ENCODE measurements at places on chromosomes 1 and 21.

DNA sequence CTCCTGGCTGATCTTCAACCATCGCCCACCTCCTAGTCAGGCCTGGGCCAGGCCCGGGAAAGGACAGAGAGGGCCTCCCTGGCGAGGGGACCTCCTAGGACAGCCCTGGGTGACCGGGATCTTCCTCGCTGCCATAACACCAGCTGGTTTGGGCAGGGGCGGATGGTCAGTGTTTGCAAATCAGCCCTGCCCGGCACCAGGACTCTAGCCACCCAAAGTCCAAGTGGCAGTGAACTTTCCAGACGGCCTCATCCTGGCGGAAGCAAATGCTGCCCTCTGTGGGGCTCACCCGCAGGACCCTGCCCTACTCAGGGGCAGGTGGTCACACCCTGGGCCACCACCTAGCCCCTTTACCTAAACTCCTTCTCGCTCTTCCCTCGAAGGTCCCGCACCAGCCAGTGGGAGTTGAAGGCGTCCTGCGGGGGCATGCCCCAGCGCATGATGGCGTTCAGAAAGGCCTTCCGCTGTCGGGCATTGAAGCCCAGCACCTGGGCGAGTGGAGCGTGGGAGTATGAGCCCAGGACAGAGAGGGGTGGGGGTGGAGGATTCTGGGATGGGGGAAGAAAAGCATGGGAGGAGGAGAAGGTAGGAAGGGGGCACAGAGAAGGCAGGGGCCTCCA is 55.3 kb downstream of the CHD5 start:
- no peak for DNase-seq
- H3K27ac ChIP-seq = no peak overlapping the region
- no peaks in the 10 kb centered on the region for H3K36me3 ChIP-seq
- no peak overlapping the region for H3K4me3 ChIP-seq
- H3K4me1 ChIP-seq = no peaks in the 10 kb centered on the region

- no peak overlapping the region for H3K4me3 ChIP-seq
- H3K27me3 ChIP-seq = no peaks in the 10 kb centered on the region
- no peak for DNase-seq
- H3K36me3 ChIP-seq = no peaks in the 10 kb centered on the region
Observed at GRCh38 chr21:43268086-43268803, 99.4 kb downstream of the CRYAA start.

DNA sequence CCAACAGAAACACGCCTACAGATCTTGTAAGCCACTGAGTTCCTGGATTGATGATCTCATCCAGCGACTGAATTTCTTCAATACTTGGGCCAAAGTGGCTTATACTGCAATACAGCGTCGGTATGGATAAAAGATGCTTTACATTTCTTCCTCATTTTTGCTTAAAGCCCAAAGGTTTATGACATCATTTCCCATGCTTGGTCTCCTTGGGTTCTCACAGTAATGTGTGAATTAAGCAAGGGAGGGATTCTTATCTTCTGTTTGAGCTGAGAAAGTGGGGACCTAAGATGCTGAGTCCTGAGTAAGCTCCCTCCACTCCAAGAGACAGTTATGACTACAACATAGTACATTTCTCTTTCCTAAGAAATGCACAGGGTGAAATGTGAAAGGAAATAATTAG is 39.5 kb downstream of the LBR start:
- H3K4me1 ChIP-seq = no peaks in the 10 kb centered on the region
- H3K27ac ChIP-seq = no peak overlapping the region
- no peaks in the 10 kb centered on the region for H3K36me3 ChIP-seq
- H3K27me3 ChIP-seq = no peaks in the 10 kb centered on the region
- no peak overlapping the region for H3K4me3 ChIP-seq

- H3K4me3 ChIP-seq = no peak overlapping the region
- no peak for DNase-seq
- H3K27me3 ChIP-seq = no peaks in the 10 kb centered on the region
- no peaks in the 10 kb centered on the region for H3K4me1 ChIP-seq
Observed at GRCh38 chr1:47584249-47584648, 146.4 kb downstream of the FOXD2 start.

DNA sequence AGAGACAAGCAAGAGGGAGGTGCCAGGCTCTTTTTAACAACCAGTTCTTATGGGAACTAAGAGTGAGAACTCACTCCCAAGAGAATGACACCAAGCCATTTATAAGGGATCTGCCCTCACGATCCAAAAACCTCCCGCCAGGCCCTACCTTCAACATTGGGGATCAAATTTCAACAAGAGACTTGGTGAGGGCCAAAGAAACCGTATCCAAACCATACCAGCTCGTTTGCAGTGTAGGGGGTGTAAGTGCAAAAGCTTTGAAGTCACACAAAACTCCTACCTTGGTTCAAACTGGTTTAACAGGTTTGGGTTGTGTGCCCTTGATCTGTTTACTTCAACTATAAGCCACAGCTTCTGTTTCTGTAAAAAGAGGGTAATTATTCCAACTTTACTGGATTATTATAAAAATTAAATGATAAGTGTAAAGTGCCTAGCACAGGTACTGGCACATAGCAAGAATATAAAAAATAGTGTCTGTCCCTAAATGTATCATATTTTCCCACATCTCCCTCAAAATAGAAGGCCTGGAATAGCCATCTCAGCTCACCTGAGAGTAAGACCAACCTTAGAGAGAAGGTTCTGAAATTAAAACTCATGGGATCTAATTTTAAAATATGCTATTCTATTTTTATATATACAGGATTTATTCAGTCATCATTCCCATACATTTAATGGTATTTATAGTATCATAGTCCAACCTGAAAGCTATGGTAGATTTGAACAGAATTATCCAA is 7.0 kb upstream of the USP25 start:
- H3K27me3 ChIP-seq = no peaks in the 10 kb centered on the region
- peaks cover 17% of the 10 kb centered on the region for H3K4me1 ChIP-seq
- peak overlapping the region; percentile 81 for H3K27ac ChIP-seq
- H3K36me3 ChIP-seq = no peaks in the 10 kb centered on the region

GRCh38 chr1:209435654-209436566 is 147.6 kb upstream of the CAMK1G start:
- peak; percentile 85 for DNase-seq
- peaks cover 45% of the 10 kb centered on the region for H3K4me1 ChIP-seq
- H3K27me3 ChIP-seq = no peaks in the 10 kb centered on the region
- no peak overlapping the region for H3K4me3 ChIP-seq

- H3K27me3 ChIP-seq = no peaks in the 10 kb centered on the region
- no peaks in the 10 kb centered on the region for H3K36me3 ChIP-seq
- no peak for DNase-seq
- H3K4me3 ChIP-seq = no peak overlapping the region
Observed at GRCh38 chr1:205381305-205381704, 24.6 kb upstream of the KLHDC8A start.

DNA sequence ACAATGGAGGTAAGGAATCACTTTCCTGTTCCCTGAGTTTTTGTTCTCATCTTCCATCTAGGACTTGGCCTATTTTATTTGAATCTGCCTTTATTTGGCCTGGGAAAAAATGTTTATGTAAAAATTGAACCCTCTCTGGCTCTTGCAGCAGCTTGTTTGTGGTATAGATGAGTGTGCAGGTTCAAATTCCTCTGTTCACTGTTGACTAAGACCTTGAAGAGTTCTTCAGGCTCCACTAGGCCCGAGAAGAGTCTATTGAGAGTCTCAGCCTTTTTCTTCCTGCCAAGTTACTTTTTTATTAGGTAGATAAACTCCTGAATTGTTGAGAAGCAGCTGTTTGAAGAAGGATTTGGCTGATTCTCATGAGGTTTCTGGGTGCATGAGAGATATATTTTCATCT is 248.8 kb upstream of the ADGRL2 start:
- DNase-seq = no peak
- no peak overlapping the region for H3K4me3 ChIP-seq
- no peaks in the 10 kb centered on the region for H3K4me1 ChIP-seq
- no peaks in the 10 kb centered on the region for H3K36me3 ChIP-seq
- H3K27me3 ChIP-seq = no peaks in the 10 kb centered on the region

- H3K27me3 ChIP-seq = peaks cover 2% of the 10 kb centered on the region
- H3K4me1 ChIP-seq = no peaks in the 10 kb centered on the region
- no peaks in the 10 kb centered on the region for H3K36me3 ChIP-seq
- no peak overlapping the region for H3K4me3 ChIP-seq
- DNase-seq = no peak
Observed at GRCh38 chr1:198701250-198701649, 62.4 kb downstream of the PTPRC start.

GRCh38 chr1:24009406-24009805 is 29.3 kb upstream of the SRSF10 start:
- peak overlapping the region; percentile 50 for H3K27ac ChIP-seq
- H3K36me3 ChIP-seq = no peaks in the 10 kb centered on the region
- no peak overlapping the region for H3K4me3 ChIP-seq
- DNase-seq = peak; percentile 41

DNA sequence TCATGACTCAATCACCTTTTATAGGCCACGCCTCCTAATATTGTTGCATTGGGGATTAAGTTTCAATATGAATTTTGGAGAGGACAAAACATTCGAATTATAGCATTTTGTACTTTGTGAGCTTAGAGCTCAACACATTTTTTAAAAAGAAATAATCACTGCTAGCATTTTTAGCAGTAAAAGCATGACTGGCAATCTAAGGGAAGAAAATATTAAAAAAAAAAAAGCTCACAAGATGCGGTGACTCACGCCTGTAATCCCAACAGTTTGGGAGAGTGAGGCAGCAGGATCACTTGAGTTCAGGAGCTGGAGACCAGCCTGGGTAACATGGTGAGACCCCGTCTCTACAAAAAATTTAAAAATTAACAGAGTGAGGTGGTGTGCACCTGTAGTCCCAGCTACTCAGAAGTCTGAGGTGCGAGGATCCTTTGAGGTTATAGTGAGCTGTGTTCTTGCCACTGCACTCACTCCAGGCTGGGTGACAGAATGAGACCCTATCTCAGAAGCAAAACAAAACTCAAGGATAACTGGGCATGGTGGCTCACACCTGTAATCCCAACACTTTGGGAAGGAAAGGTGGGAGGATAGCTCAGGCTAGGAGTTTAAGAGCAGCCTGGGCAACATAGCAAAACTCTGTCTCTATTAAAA is 28.8 kb upstream of the DIPK1A start:
- H3K36me3 ChIP-seq = no peaks in the 10 kb centered on the region
- DNase-seq = no peak
- no peak overlapping the region for H3K4me3 ChIP-seq

- no peak for DNase-seq
- no peaks in the 10 kb centered on the region for H3K36me3 ChIP-seq
- H3K4me3 ChIP-seq = no peak overlapping the region
- H3K4me1 ChIP-seq = no peaks in the 10 kb centered on the region
Observed at GRCh38 chr1:39657402-39657801, 14.5 kb downstream of the NT5C1A start.

DNA sequence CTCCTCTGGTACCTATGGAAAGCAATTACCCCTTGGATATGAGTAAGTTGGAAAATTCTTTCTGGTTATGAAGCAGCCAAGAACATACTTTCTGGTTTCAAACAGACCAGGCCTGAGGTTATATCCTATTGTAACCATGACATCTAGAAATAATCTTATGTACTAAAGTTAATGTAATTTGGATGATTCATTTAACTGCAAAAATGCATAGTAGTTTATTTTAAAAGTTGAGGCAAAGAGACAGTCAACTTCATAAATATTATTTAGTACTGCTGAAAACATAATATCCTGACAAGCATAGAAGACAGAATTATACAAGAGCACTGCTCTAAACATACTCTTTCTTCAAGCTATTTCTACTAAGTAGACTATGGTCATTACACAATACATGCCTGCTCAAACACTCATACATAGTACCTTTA is 25.5 kb downstream of the ODF2L start:
- no peaks in the 10 kb centered on the region for H3K36me3 ChIP-seq
- no peaks in the 10 kb centered on the region for H3K27me3 ChIP-seq
- no peaks in the 10 kb centered on the region for H3K4me1 ChIP-seq

DNA sequence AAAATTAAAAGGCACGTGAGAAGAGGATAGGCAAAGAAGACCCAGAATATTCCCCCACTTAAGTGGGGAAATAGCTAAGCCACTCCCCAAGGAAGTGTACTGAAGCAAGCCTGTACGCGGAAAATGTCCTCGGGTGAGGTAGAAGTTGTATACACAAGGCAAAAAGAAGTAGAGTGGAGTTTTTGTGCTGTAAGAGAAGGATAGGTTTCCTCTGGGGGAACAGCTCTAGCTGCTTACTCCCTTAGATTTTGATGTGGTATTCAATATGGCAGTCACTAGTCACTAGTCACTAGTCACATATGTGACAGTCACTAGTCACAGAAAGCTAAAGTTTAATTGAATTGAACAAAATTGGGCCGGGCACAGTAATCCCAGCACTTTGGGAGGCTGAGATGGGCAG is 7.6 kb downstream of the TXNIP start:
- no peaks in the 10 kb centered on the region for H3K27me3 ChIP-seq
- H3K36me3 ChIP-seq = peaks cover 7% of the 10 kb centered on the region
- DNase-seq = no peak
- H3K27ac ChIP-seq = no peak overlapping the region

DNA sequence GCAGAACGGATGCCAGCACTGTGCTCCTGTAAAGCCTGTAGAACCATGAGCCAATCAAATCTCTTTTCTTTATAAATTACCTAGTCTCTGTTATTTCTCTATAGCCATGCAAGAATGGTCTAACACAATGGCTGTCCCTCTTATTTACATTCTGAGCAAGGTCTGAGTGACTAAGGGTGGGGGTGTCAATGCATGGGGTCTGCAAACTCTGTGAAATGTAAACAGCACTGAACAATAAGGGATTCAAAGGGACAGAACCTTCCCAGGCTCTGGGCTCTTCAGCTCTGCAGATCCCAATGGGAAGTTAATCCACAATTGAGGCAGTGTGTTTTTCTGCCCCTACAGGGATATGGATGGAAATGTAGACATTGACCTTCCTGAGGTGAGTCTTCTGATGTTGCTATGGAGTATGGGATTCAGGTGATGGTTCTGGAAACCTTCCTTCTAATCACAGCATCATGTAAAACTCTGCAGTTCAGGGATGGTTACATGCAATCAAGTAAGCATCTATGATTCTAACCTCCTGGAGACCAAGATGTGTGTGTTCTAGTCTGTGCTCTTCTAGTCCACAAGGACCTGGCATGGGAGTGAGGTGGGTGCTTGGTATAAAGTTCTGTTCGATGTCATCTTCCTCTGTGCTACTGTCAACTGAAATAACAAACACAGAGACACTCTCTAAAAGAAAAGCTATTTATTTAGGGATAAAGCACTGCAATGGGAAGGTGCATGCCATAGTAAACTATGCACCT is 38.6 kb downstream of the CAPN9 start:
- DNase-seq = no peak
- H3K36me3 ChIP-seq = no peaks in the 10 kb centered on the region
- H3K27ac ChIP-seq = no peak overlapping the region
- no peaks in the 10 kb centered on the region for H3K27me3 ChIP-seq
- peaks cover 15% of the 10 kb centered on the region for H3K4me1 ChIP-seq

- no peaks in the 10 kb centered on the region for H3K36me3 ChIP-seq
- H3K27me3 ChIP-seq = no peaks in the 10 kb centered on the region
- no peak for DNase-seq
- no peak overlapping the region for H3K4me3 ChIP-seq
- H3K27ac ChIP-seq = no peak overlapping the region
Observed at GRCh38 chr1:22224091-22224490, 81.2 kb upstream of the WNT4 start.

GRCh38 chr1:16960560-16961296 is 19.7 kb downstream of the MFAP2 start:
- H3K27me3 ChIP-seq = no peaks in the 10 kb centered on the region
- H3K4me1 ChIP-seq = no peaks in the 10 kb centered on the region
- H3K27ac ChIP-seq = no peak overlapping the region
- peak; percentile 90 for DNase-seq
